ENCODE measurements at places on chromosomes 5 and 9.

DNA sequence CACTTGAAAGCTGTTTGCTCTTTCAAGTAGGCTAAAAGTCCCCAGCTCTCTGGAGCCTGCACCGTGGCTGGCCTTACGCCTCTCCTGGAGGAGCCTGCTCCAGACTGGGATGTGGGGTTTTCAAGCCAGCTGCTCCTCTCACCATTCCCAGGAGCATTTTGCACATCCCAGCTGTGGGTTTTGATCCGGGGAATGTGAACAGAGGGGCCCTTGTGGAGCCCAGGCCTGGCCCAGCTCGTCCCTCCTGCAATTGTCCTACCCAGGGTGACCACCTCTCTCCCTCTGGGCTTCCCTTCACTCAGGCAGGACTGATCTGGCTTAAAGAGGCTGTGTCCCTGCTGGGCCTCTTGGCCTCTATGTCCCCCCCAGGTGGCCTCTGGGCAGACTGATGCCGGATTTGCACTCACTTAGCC, 32.5 kb upstream of the TIFAB start:
- DNase-seq = no peak

DNA sequence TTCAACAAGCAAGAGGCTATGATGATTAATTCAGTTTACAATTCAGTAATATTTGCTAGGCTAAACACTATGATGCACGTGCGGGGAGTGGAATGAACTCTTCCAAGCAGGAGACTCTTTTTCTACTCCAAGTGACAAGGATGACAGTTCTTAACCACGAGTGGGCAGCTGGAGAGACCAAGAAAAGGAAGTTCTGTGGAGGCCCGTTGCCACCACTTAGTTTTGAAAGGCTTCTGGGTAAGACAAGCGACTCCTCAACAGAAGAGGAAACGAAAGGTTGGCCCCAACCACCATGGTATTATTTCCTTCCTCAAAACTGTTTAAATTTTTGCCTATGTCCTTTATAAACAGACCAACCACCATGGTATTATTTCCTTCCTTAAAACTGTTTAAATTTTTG, 2.8 kb downstream of the DCAF12 start:
- peak; percentile 27 for DNase-seq

DNA sequence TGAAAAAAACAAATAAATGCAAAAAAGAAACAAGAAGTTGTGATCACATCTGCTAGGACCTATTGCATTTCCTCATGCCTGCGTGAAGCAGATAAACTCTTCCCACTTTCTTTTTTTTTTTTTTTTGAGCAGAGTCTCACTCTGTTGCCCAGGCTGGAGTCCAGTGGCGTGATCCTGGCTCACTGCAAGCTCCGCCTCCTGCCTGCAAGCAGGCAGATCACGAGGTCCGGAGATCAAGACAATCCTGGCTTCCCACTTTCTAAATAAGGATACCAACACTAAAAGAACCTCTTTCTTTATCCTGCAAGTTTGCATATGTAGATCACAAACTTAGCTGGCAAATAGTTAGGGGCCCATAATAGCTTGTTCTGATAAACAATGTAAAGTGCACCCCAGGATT, 128.6 kb downstream of the ASTN2 start:
- no peak for DNase-seq

- DNase-seq = no peak
Measured at GRCh38 chr9:81609782-81610739, 79.3 kb downstream of the TLE1 start.

GRCh38 chr5:141039517-141039916, 11.7 kb upstream of the PCDHB1 start:
- DNase-seq = no peak

- DNase-seq = no peak
Measured at GRCh38 chr9:125744616-125745015, 2.6 kb upstream of the PBX3 start.

DNA sequence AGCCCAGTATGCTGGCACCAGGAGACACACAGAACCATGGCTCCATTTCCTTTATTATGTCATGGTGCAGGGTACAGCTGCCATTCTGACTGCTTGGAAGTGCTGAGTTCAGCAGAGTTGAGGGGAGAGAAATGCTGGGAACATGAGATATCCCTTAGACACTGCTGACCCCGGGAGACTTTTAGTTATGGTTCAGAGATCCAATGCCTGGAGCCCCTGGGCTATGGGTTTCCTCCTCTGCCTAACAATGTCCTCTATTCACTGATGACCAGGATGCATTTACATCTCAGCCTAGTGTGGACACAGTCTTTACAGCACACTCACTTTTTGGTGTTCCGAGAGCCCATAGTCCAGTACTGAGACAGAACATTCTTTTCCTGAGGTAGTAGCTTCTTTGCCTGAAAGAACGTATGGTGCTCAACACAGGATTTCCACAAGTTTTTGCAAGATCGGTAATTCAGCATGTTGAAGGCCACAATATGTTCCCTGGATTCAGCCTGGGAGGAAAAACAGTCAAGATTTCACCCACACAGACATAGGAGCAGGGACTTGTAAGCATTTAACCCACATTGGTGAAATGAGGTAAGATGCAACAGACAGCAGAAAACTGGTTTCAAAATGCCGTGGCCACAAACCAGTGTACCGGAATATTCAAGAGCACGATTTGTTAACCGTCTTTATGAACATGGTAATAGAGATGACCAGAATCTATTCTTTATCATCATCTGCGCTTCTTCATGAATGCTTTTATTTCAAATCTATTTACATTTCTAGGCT, 71.3 kb downstream of the PTPN3 start:
- no peak for DNase-seq

DNA sequence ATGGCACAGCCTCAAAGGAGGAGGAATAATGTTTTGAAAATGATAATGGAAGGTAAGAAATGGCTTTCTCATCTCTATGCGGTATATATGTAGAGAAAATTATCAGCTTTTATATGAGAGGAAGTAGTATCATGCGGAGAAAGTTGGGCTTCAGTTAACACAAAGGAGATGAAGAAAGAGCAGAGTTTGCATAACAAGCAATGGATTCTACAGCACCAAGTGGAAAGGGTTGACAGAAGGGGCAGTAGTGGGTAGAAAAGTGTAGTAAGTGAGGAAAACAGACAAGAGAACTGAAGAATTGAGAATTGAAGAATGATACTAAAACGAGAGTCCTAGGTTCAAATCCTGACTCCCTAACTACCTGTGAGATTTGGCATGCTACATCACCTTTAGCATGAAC, 51.0 kb downstream of the GNG10 start:
- no peak for DNase-seq

DNA sequence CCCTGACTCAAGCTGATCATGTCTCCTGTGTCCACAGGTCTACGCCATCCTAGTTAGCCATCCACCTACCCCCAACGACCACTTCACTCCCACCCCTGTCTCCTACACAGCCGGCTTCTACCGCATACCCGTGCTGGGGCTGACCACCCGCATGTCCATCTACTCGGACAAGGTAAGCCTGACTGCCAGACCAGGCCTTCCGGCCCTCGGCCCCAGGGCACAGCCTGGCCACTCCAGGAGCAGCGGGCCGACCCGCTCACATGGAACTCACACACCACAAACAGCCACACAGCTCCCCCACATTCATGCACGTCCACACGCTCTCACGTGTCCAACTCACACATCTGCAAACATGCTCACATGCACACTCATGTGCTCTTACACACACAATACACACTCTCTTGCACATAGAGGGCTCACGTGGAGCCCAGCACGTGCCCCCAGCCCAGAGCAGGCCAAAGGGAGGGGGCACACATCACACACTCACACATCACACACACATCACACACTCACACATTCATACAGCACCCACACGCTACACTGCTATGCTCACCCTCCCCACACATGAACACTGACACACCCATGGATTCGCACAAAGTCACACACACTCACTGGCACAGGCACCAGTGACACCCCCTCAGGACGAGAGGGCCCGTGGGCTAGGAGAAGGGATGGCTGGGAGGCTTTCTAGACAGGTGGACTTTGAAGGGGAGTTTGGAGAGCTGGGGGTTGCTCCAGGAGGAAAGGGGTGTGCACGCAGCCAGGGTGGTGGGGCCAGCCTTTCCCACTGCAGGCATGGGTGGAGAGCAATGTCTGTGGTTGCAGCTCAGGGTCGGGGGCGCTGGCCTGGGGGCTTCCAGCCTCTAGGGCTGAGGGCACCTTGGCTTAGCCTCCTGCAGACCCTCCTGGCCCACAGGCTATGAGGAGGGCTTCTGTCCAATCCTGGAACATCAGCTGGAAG, 3.3 kb downstream of the GRIN1 start:
- DNase-seq = no peak

GRCh38 chr9:83130541-83130940, 67.6 kb upstream of the RASEF start:
- DNase-seq = no peak

DNA sequence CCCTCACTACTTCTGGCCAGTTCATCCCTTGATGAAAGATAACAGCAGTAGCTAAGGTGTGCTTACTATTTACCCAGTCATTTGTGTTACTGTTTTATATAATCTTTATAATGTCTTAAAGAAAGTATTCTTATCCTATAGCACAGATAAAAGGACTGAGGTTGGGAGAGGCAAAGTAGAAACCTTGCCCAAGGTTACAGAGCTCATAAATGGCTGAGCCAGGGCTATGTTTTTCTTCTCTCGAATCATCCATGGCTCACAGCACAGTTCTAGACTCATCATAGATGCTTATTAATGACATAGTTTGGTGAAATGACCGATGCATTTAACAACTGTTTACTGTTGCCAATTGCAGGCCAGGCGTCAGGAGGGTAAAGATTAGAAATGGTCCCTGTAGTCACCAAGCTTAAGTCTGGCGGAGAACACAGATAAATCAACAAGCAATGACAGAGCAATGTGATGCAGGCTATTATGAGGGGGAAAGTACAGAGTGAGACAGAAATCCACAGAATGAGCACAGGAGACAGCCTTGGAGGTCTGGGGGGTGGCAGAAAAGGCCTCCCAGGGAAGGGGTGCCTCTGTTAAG, 65.6 kb upstream of the ZNF622 start:
- no peak for DNase-seq

DNA sequence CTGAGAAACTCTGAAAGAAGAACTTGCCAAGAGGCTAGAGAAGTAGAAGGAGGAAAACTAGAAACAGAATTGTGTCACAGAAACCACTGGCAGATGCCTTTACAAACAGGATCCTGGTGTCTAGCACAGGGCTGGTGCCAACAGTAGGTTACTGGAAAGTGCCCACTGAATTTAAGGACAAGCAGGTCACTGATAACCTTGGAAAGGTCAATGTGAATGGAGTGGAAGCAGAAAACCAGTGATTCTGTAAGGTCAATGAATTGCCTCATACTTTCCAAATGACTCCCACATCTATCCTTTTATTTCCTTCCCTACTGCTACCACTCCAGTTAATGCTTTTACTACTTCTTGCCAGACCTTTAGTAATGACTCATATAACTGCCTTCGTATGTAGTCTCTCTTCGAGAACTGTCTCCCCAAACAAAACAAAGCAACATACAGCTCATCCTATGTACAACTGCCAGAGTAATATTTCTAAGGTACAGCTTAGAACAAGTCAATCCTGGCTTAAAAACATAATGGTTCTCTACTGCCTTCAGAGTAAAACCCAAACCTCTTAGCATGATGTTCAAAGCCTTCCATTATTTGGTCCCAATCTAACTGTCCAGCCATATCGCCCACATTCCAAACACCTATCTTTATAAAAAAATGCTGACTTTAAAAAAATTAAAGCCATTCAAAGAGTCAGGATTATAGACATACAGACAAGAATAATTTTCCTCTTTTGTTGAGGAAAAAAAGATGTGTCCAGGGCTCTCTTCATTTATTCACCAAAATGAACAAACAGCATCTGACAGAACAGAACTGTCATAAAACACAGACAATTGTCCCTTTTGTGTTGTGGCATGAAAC, 52.5 kb downstream of the NR3C1 start:
- no peak for DNase-seq

GRCh38 chr5:149172709-149173505, 31.6 kb downstream of the ABLIM3 start:
- no peak for DNase-seq

- DNase-seq = no peak
Measured at GRCh38 chr9:34200092-34200491, 21.2 kb downstream of the UBAP1 start.

DNA sequence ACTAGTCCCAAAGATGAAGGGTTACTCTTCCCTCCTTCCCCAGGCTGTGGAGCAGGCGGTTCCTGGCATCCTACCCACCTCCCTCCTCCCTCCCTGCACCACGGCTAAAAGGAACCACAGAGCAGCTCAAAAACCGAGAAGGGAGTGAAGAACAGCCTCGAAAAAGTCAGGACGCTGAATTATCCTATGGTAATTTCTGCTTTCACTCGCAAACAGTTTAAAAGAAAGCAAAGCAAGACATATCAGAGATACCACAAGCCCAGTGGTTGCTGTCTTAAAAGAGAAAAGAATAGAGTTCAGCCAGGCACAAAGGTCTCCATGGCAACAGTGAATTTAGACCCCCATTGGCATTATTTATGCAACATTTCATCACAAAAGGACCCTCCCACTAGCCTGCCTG, 315.4 kb downstream of the CTNND2 start:
- DNase-seq = peak; percentile 20

DNA sequence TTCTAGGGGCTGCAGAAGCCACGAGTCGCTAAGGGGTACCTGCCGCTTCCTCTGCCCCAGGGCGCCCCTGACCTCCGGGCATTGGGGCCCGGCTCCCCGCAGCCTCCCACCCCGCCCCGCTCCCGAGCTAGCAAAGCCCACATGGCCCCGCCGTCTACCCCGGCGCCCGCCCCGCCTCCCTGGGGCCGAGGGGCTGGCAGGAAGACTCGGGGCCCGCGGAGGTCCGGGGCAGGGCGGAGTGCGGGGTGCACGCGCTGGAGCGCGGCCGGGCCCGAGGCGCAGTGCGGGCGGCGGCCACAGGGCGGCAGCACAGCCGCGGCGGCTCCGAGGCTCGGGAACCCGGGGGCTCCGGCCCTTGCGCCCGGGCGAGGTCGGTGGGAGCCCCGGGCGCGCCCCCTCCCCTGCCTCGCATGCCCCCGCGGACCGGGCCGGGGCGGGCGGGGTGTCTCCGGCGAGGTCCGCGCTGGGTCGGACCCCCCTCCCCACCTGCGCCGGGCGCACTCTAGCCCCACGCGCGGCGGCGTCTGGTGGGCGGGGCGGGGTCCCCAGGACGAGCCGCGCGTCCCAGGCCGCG, 6.7 kb downstream of the NRARP start:
- no peak for DNase-seq

DNA sequence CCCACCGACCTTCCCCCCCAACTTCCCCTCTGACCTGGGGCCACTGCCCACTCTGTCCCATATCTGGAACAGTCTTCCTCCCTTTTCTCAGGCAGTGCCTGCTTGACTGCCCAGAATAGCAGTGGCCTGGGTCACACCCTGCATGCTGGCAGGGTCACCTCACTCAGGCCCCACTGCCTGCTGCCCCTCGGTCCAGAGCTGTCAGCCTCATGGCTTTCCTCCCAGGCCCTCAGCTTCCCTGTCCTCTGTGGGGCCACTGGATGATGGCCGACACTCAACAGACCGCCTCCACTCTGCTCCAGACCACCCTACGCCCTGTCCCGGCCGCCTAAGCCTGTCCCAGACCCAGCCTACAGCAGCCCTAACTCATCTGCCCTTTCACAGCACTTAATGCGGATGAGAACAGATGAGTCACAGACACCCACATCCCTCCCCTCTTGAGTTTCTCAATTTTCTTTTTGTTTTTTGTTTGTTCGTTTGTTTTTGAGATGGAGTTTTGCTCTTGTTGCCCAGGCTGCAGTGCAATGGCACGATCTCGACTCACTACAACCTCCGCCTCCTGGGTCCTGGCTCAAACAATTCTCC, 5.9 kb downstream of the PNPLA7 start:
- no peak for DNase-seq
